ENCODE measurements at places on chromosomes 16 and 17.

- H3K27ac ChIP-seq, result no peak overlapping the region
- no peak overlapping the region for H3K4me3 ChIP-seq
- no peak for DNase-seq
- H3K27me3 ChIP-seq, result no peaks in the 10 kb centered on the region
Measured at GRCh38 chr17:50608700-50609379, 25.8 kb upstream of the ABCC3 start.

GRCh38 chr17:8859804-8860430 is 7.6 kb downstream of the PIK3R6 start:
- H3K4me1 ChIP-seq, result no peaks in the 10 kb centered on the region
- H3K27ac ChIP-seq, result no peak overlapping the region
- H3K4me3 ChIP-seq, result no peak overlapping the region

GRCh38 chr17:28846231-28846630 is 3.6 kb upstream of the FAM222B start:
- no peak for DNase-seq
- H3K4me1 ChIP-seq, result no peaks in the 10 kb centered on the region
- no peaks in the 10 kb centered on the region for H3K27me3 ChIP-seq

- no peaks in the 10 kb centered on the region for H3K36me3 ChIP-seq
- H3K4me3 ChIP-seq, result no peak overlapping the region
- no peaks in the 10 kb centered on the region for H3K27me3 ChIP-seq
Measured at GRCh38 chr16:77732241-77732946, 10.1 kb downstream of the NUDT7 start.

- DNase-seq, result no peak
- no peaks in the 10 kb centered on the region for H3K36me3 ChIP-seq
- no peak overlapping the region for H3K4me3 ChIP-seq
- H3K4me1 ChIP-seq, result no peaks in the 10 kb centered on the region
- H3K27me3 ChIP-seq, result no peaks in the 10 kb centered on the region
- no peak overlapping the region for H3K27ac ChIP-seq
Measured at GRCh38 chr16:78720416-78720815, 621.0 kb downstream of the WWOX start.

DNA sequence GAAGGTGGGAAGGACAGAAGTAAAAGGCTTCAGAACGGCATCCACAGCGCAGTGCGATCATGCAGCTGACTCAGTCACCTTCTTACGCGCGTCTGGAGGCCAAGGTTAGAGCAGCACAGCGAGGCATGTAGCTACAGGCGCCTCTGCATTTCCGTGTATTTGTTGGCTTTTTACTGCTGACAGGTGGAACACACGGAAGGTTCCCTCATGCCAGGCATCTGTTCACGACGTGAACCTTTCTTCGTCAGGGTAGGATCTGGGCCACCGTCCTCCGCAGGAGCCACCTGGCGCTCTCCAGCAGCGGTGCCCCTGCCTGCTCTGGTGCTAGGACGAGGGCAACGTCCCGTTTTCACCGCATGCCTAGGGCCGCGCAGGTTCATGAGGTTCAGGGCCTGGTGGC is 15.3 kb downstream of the TMEM204 start:
- H3K36me3 ChIP-seq, result no peaks in the 10 kb centered on the region
- H3K4me1 ChIP-seq, result peaks cover 66% of the 10 kb centered on the region
- DNase-seq, result no peak

GRCh38 chr16:22023505-22023904 is 15.6 kb downstream of the MOSMO start:
- no peaks in the 10 kb centered on the region for H3K27me3 ChIP-seq
- no peak for DNase-seq
- H3K36me3 ChIP-seq, result no peaks in the 10 kb centered on the region
- H3K27ac ChIP-seq, result no peak overlapping the region

- H3K4me1 ChIP-seq, result peaks cover 8% of the 10 kb centered on the region
- no peaks in the 10 kb centered on the region for H3K27me3 ChIP-seq
Measured at GRCh38 chr17:67633751-67634211, 84.0 kb upstream of the NOL11 start.

- peak; percentile 5 for DNase-seq
- no peak overlapping the region for H3K4me3 ChIP-seq
- no peaks in the 10 kb centered on the region for H3K27me3 ChIP-seq
- H3K36me3 ChIP-seq, result no peaks in the 10 kb centered on the region
Measured at GRCh38 chr16:67613808-67614207, 31.1 kb upstream of the CARMIL2 start.

DNA sequence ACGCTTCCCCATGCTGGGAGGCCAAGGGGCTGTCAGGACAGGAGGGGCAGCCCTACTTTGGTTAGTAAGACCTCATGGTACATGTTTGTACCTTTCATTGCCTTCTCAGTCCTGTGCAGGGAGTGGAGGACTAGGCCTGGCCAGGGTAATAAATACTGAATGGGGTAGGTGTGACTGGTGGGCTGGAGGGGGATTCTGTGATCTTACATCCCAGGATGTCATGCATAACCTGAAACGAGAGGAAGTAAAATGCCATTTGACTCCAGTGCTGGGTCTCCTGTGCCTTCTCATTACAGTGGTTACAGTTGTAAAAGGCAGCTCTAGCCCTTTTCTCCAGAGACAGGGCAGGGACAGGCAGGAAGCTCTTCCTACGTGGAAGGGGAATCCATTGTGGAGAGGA is 138.2 kb downstream of the AATF start:
- H3K4me1 ChIP-seq, result peaks cover 3% of the 10 kb centered on the region
- DNase-seq, result no peak
- H3K4me3 ChIP-seq, result no peak overlapping the region
- H3K36me3 ChIP-seq, result no peaks in the 10 kb centered on the region
- no peaks in the 10 kb centered on the region for H3K27me3 ChIP-seq

- no peaks in the 10 kb centered on the region for H3K27me3 ChIP-seq
- peak; percentile 62 for DNase-seq
- peak within 1 kb of the TSS; percentile 99 for H3K27ac ChIP-seq
- H3K36me3 ChIP-seq, result no peaks in the 10 kb centered on the region
Measured at GRCh38 chr16:30526137-30526822, at the start of gene ZNF768. ZNF768 (minus strand) TSS chr16:30526566; CDS start chr16:30526413, 153 bp downstream.

DNA sequence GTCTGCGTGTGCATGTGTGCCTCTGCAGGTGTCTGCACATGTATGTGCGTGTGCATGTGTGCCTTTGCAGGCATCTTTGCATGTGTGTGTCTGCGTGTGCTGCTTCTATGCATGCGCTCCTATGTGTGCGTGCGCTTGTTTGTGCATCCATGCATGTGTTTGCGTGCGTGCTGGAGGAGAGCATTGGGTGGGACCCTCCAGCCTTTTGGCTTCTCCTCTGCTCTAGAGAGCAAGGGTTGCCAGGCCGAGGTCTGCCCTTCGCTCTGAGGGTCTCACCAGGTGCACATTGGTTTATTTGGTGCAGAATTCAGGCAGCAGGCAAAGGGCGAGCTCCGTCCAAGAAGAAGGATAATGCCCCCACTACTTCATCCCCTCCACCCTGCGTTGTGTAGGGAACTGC is 1.1 kb upstream of the RAB40B start:
- H3K36me3 ChIP-seq, result no peaks in the 10 kb centered on the region
- H3K27ac ChIP-seq, result no peak overlapping the region
- DNase-seq, result no peak
- H3K4me1 ChIP-seq, result peaks cover 4% of the 10 kb centered on the region
- H3K27me3 ChIP-seq, result no peaks in the 10 kb centered on the region
- no peak overlapping the region for H3K4me3 ChIP-seq

DNA sequence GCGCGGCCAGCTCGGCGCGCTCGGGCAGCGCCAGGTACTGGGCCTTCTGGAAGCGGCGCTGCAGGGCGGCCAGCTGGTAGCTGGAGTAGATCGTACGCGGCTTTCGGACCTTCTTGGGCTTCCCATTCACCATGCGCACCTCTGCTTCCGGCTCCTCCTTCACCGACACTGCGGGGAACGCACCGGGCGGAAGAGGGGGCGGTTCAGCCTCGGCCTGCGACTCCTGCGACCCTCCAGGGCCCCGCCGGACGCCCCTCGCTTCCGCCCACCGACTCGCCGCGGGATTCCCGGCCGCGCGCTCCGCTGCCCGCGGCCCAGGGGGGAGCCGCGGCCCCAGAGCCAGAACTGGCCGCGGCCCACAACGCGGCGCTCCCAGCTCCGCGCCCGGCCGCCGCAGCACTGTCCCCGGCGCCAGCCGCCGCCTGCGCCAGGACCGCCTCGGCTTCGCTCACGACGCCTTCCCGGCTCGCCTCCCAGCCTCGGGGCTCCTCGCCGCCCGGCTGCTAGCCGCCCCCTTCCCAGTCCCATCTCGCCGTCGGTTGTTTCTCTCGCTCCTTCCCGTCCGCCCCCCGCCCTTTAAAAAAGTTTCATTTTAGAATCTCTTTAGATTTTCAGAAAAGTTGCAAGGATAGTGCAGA is 1.5 kb downstream of the DLX3 start:
- H3K4me3 ChIP-seq, result peak overlapping the region; percentile 48
- H3K27me3 ChIP-seq, result no peaks in the 10 kb centered on the region
- no peak overlapping the region for H3K27ac ChIP-seq

- H3K4me1 ChIP-seq, result peaks cover 39% of the 10 kb centered on the region
- no peak overlapping the region for H3K4me3 ChIP-seq
- DNase-seq, result no peak
- peak overlapping the region; percentile 55 for H3K27ac ChIP-seq
- H3K36me3 ChIP-seq, result no peaks in the 10 kb centered on the region
Measured at GRCh38 chr16:57384248-57385070, 12.2 kb downstream of the CX3CL1 start.

GRCh38 chr17:2892305-2892971 is 96.2 kb downstream of the RAP1GAP2 start:
- no peak for DNase-seq
- no peaks in the 10 kb centered on the region for H3K4me1 ChIP-seq
- H3K4me3 ChIP-seq, result no peak overlapping the region
- H3K27me3 ChIP-seq, result no peaks in the 10 kb centered on the region
- H3K27ac ChIP-seq, result no peak overlapping the region

DNA sequence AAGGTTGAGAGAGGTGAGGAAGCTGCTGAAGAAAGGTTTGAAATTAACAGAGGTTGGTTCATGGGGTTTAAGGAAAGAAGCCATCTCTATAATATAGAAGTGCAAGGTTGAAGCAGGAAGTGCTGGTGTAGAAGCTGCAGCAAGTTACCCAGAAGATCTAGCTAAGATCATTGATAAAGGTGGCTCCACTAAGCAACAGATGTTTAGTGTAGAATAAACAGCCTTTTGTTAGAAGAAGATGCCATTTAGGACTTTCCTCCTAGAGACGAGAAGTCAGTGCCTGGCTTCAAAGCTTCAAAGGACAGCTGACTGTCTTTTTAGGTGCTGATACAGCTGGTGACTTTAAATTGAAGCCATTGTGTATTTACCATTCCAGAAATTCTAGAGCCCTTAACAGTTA is 29.3 kb downstream of the GOSR1 start:
- H3K36me3 ChIP-seq, result no peaks in the 10 kb centered on the region
- H3K4me3 ChIP-seq, result no peak overlapping the region
- H3K27me3 ChIP-seq, result no peaks in the 10 kb centered on the region

GRCh38 chr16:75589306-75589705 is 23.1 kb downstream of the GABARAPL2 start:
- H3K27me3 ChIP-seq, result no peaks in the 10 kb centered on the region
- no peaks in the 10 kb centered on the region for H3K36me3 ChIP-seq
- no peak overlapping the region for H3K4me3 ChIP-seq
- H3K4me1 ChIP-seq, result peaks cover 7% of the 10 kb centered on the region
- no peak overlapping the region for H3K27ac ChIP-seq

DNA sequence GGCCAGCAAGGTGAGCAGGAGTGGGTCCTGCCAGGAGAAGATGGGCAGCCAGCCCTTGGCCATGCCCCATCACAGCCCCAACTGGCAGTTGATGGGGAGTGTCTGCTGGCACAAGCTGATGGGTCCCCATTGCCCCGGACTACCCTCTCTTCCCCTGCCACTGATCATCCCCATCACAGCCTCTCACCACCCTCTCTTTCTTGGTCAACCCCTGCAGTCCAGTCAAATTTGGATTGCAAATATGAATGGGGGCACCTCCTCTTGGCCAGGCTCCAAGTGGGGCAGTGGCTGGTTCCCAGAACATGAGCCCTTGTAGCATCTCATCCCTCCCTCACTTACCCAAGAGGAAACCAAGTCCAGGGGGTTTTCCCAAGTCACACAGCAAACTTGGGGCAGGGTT is 17.4 kb downstream of the SEZ6 start:
- no peak for DNase-seq
- H3K27ac ChIP-seq, result no peak overlapping the region
- no peaks in the 10 kb centered on the region for H3K27me3 ChIP-seq
- H3K36me3 ChIP-seq, result no peaks in the 10 kb centered on the region
- H3K4me3 ChIP-seq, result no peak overlapping the region
- no peaks in the 10 kb centered on the region for H3K4me1 ChIP-seq

DNA sequence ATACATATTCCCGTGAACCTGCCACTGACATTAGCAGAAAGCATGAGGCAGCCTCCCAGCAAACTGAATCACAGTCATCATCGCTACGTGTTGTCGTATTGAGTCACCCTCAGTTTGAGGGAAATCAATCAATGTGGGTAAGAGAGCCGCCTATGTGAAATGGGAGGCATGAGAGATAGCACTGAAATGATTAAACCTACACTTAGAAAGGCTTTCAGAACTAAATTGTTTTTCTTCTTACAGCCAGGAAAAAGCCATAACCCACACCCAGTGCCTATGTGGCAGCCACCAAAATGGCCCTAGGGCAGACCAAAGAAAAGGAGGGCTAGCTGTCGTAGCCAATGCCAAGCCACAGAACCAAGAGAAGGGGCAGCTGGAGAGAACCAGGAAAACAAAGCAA is 90.5 kb downstream of the ADAMTS18 start:
- H3K4me1 ChIP-seq, result no peaks in the 10 kb centered on the region
- H3K4me3 ChIP-seq, result no peak overlapping the region
- no peaks in the 10 kb centered on the region for H3K27me3 ChIP-seq
- no peak overlapping the region for H3K27ac ChIP-seq
- H3K36me3 ChIP-seq, result no peaks in the 10 kb centered on the region

DNA sequence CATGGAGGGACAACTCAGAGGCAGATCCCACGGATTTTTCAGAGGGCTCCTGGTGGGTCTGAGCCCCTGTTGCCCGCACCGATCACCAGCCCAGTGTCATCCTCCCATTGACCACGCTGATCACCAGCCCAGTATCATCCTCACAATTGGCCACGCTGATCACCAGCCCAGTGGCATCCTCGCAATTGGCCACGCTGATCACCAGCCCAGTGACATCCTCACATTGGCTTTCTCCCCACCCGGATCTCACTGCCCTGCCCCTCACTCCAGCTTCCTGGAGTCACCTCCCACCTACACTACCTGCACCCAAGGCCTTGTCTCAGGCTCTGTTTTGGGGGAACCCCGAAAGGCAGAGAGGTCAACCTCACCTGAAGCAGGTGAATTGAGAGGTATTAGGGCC is 358.2 kb upstream of the TNRC6C start:
- H3K27ac ChIP-seq, result no peak overlapping the region
- no peaks in the 10 kb centered on the region for H3K27me3 ChIP-seq
- H3K4me1 ChIP-seq, result peaks cover 37% of the 10 kb centered on the region
- no peaks in the 10 kb centered on the region for H3K36me3 ChIP-seq

- DNase-seq, result no peak
- peak overlapping the region; percentile 91 for H3K4me3 ChIP-seq
- no peaks in the 10 kb centered on the region for H3K36me3 ChIP-seq
- peak overlapping the region; percentile 98 for H3K27ac ChIP-seq
Measured at GRCh38 chr17:38705523-38705802, 390 bp downstream of the MLLT6 start.

Measured in testis (tissue), 5 donors.